ENCODE measurements at places on chromosomes 13 and 19. TPM values are rescaled to one million over a fixed set of nuclear protein-coding genes. Genes with fewer than 3 reads are reported as not detected.

Gene ZNF793
- 1.6 TPM for total RNA-seq

Gene ZNF730
- 0.85 TPM for total RNA-seq

Gene PGLYRP2
- not detected for total RNA-seq

Gene SHANK1
- 0.29 TPM for total RNA-seq

Gene TRPM4
- 307 TPM for total RNA-seq

Gene CCDC169
- total RNA-seq: 1.3 TPM

Gene HS6ST3
- total RNA-seq: 0.02 TPM

Gene FFAR1
- not detected for total RNA-seq
